ENCODE measurements at places on chromosomes 5 and 9.

DNA sequence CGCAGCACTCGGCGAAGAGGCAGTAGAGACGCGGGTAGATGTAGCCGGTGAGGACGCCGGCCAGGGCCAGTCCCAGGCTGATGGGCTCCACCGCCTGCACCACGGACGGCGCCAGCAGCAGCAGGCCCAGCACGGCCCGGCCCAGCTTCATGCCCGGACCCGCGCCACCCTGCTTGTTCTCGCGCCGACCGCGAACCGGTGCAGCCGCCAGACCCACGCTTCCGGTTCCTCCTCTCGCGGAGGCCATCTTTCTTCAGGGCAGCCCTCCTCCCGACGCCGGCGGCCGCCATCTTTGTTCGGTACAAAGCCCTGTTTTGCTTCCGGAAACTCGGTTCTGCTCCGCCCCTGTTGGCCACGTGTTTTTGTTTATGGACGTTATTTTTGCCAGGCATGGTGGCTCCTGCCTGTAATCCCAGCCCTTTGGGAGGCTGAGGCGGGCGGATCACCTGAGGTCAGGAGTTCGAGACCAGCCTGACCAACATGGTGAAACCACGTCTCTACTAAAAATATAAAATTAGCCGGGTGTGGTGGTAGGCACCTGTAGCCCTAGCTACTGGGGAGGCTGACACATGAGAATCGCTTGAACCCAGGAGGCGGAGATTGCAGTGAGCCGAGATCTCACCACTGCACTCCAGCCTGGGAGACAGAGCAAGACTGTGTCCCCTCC lies at the start of gene TOR1A:
Gene TOR1A (minus strand): TSS at position 202 of the 667 bp plus-strand sequence. CDS start 51 bp downstream, at position 151.
- DNase-seq = peak; percentile 86

DNA sequence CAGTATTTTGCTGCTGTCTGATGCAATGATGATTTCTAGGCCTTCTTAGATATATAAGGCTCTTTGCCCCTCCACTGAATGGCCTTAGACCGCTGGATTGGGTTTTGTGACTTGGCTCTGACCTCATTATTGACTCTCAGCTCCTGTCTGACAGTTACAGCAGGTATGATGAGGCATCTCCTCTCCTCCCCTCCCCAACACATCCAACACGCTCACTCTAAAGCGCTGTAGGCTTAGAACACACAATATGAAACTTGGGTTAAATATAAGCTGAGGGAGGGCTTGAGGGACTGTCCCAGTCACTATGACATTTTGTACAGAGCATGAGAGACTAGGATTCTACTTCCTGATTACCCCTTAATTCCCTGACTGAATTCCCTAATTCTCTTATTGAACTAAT lies 18.8 kb upstream of the CER1 start:
- DNase-seq = no peak

DNA sequence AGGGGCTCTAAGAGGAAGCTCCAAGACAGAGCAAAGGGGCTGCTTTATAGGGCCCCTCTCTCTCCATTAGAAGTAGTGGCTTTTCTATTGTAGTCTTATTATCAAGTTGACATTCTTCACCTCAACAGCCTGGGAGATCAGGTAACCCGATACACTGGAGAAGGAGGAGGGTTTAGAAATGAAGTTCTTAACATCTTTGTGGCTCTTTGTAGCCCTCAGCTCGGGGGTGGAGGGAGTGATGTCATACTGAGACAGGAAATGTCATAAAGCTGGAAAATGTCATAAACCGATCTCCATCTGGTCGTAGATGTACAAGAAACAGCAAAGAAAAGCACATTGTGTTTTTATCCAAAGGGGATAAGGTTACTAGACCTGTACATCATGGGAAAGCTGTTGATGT lies 17.9 kb downstream of the PDZD2 start:
- DNase-seq = no peak

GRCh38 chr9:75089373-75089766 lies 1.1 kb downstream of the OSTF1 start:
- no peak for DNase-seq

DNA sequence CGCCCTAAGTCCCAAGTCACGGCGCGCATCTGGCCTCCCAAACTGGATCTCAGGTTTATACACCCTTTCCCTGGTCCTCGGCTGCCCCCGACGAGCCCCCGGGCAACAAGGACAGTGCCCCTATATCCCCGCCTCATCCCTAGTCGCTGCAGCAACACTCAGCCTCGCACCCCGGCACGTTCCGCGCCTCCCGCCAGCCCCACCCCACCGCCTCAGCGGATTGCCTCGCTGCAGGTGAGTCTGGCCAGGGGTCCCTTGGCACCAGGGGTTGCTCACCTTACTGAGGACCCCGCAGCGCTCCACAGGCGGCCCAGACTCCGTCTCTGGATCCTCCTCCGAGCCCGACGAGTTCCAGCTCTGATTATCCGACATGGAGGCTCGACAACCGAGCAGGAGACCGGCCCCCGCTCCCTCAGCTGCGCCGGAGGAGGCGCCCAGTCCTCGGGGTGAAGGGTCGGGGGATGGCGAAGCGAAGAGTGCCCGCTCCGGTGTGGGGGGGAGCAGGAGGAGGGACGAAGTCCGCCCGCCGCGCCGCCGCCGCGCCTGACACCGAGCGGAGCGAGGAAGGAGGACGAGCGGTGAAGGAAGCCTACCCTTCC lies 494 bp downstream of the CERT1 start:
- no peak for DNase-seq

- no peak for DNase-seq
Observed at GRCh38 chr9:131624636-131625507, 79.5 kb downstream of the PRRT1B start.

GRCh38 chr5:133953568-133954145 lies 14.8 kb downstream of the C5orf15 start:
- no peak for DNase-seq

GRCh38 chr5:114305402-114306207 lies 56.3 kb upstream of the KCNN2 start:
- DNase-seq = no peak

DNA sequence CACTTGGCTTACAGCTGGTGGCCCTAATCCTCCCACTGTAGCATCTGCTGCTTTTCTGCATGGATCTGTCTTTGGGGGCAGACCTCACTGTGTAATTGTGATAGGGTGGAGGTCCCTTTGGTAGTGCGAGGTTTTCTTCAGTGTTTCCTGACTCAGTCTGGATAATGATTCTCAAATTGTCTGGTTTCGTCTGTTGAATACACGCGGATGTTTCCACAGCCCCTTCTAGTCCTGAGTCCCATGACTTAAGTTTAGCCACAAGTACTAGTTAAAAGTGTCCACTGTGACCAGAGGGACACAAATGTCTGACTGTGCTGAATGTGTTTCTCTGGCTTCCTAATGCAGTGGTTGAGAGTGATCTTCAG lies 70.5 kb downstream of the LMNB1 start:
- DNase-seq = no peak

GRCh38 chr5:6772886-6773285 lies 59.7 kb downstream of the TENT4A start:
- DNase-seq = no peak

- DNase-seq = no peak
Observed at GRCh38 chr9:103485138-103485537, 490.0 kb downstream of the CYLC2 start.

- DNase-seq = no peak
Observed at GRCh38 chr5:108788142-108788541, 40.4 kb downstream of the FER start.

GRCh38 chr5:143600396-143601075 lies 197.1 kb upstream of the NR3C1 start:
- no peak for DNase-seq

- no peak for DNase-seq
Observed at GRCh38 chr9:83239747-83240146, 176.8 kb upstream of the RASEF start.

GRCh38 chr9:88922091-88922490 lies 69.2 kb upstream of the S1PR3 start:
- DNase-seq = no peak

- DNase-seq = no peak
Observed at GRCh38 chr9:110954822-110955291, 83.4 kb downstream of the LPAR1 start.

GRCh38 chr9:93452710-93453046 lies 703 bp downstream of the FAM120AOS start:
- no peak for DNase-seq

GRCh38 chr5:134051305-134051704 lies 46.5 kb upstream of the VDAC1 start:
- no peak for DNase-seq

DNA sequence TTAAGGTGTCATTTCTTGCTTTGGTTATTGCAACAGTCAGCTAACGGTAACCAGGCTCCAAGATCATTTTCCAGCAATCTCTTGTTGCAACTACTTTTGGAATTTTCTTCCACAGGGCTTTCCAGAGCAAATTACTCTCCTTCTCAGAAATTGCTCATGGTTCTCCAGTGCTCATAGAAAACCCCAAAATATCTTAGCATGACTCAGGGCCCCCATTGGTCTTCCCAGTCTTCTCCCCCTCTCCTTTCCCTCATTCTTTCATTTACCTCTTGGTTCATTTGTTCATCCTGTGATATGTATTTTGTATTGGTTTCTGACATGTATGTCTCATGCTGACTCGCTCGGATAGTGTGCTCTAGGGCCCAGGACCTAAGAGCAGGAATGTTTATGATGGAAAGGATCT lies 35.6 kb downstream of the WWC1 start:
- no peak for DNase-seq

- DNase-seq = no peak
Observed at GRCh38 chr5:172144931-172145869, 42.8 kb downstream of the STK10 start.

DNA sequence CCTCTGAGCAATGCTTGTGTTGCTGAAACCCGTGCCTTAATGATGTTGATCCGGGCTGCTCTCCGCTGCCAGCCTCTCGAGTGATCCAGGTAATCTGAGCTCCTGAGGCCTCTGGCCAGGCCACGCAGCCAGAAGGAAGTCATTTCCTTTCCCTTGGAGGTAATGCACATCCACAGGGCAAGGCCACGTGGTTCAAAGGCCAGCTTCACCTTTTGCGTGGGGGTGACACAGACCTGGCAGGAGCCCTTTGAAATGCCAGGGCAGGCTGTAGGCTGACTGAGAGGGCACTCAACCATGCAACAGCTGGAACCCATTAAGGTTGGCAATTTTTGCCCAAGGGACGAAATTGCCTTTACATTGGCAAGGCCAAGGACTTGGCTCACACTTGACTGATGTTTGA lies 80.4 kb downstream of the LIX1 start:
- DNase-seq = no peak

DNA sequence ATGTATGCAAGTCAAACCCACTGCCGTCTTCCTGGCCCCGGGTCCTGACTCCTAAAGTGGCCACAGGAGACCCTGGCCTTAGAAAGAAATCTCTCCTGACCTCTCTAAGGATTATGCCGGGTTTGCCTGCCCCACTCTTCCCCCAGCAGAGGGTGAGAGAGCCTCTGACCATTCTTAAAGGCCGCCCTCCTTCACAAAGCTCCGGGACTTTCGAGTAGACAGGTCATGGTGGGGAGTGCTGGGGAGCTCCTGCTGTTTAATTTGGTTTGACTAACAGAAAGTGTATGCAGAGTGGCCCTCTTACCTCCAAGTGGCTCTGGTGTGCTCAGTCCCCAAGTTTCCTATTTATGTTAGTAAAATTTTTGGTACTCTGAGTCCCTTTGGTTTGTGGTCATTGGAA lies 111.8 kb downstream of the LRRC70 start:
- no peak for DNase-seq

DNA sequence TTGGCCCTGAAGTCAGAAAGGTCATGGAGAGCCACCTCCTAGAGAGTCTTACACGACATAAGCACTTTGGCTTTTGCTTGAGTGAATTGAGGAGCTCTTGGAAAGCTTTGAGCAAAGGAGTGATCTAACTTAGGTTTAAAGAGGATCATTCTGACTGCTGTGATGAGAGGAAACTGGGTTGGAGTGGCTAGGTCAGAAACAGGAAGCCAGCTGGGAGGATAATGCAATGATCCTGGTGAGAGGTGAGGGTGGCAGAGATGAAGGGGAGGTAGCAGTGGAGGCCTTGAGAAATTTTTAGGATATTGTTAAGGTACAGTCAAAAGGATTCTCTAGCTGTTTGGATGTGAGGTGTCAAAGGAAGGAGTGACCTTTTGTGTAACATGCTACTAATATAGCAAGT lies 32.2 kb upstream of the ROPN1L start:
- DNase-seq = no peak

- DNase-seq = no peak
Observed at GRCh38 chr9:137300567-137301080, 1.4 kb downstream of the NRARP start.

DNA sequence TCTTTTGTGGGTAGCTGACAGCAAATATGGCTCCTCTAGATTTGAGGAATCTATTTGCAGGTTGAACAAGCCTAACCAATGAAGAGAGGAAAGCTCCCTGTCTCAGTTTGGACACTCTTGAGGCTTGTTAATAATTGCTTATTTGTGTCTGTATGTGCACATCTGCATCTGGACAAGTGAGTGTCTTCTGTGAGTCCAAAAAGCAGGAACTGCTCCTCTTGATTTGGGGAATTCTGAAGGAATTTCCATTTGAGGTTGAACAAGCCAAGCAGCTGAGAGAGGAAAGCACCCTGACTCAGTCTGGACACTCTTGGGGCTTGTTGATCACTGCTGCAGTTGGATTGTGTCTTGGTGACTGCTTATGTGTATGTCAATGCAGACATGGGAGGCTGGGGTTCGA lies 211.6 kb downstream of the DTWD2 start:
- no peak for DNase-seq

GRCh38 chr5:150335778-150336177 lies 21.7 kb upstream of the TCOF1 start:
- DNase-seq = no peak

GRCh38 chr9:91777292-91777830 lies 172.7 kb downstream of the ROR2 start:
- DNase-seq = no peak

DNA sequence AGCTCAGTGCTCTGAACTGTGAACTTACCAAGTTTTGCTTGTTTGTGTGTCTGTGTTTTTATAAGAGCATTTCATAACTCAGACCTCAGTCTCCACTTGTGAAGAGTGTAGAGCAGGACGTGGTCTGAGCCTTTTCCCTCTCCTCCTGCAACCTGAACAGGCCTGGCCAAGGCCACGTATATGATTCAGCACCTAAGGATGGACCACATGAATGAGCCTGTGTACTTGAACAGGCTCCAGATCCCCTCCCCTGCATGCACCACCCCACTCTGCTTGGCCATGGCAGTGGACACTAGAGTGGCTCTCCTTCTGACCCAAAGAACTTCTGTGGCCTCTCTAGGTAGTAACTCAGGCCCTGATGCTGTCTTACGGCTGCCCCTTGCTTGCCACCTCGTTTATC lies 125.9 kb upstream of the FSTL4 start:
- DNase-seq = no peak

- DNase-seq = no peak
Observed at GRCh38 chr5:38642189-38642911, 85.9 kb upstream of the LIFR start.

DNA sequence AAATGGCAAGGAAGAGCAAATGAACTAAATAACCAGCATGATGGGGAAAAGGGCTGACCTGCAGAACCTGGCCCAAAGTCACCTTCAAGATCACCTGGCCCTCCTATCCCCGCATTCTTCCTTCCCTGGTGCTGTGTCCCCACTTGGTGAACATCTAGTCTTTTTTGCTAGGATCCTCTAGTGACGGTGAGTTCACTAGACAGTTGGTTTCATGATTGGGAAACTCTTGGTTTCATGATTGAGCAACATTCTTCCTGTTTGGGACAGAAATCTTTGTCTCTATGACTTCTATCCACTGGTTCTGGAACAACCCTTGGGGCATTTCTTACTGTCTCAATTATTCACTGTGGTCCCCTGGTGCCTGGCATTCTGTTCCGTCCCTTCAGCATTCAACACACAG lies 50.2 kb upstream of the DAB2IP start:
- DNase-seq = no peak
